ENCODE measurements at places on chromosomes 6 and 20. TPM values are rescaled to one million over a fixed set of nuclear protein-coding genes. Genes with fewer than 3 reads are reported as not detected.

DNA sequence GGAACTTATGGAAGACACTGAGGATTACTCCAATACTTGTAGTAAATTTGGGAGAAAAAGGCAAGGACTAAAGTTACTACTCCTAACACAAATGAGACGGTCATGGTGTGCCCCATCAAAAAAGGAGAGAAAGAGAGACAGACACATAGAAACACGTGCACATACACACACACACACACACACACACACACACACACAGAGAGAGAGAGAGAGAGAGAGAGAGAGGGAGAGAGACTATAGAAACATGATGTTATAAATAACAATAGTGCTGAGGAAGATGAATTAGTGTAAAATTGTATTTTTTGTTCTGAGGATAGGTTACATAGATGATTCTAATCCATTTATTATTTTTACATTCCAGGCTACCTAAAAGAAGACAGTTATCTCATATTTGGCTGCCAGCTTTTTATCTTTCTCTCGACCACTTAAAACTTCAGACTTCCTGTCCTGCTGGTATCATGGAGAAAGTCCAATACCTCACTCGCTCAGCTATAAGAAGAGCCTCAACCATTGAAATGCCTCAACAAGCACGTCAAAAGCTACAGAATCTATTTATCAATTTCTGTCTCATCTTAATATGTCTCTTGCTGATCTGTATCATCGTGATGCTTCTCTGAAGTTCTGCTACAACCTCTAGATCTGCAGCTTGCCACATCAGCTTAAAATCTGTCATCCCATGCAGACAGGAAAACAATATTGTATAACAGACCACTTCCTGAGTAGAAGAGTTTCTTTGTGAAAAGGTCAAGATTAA lies 10.5 kb downstream of the PLN start:
- H3K27me3 ChIP-seq, result no peaks in the 10 kb centered on the region
- H3K4me3 ChIP-seq, result no peak overlapping the region
- no peak overlapping the region for H3K27ac ChIP-seq
- peaks cover 19% of the 10 kb centered on the region for H3K4me1 ChIP-seq
- DNase-seq, result no peak
- H3K36me3 ChIP-seq, result no peaks in the 10 kb centered on the region

GRCh38 chr6:29999416-29999815 lies 57.1 kb downstream of the HLA-A start:
- DNase-seq, result no peak
- no peak overlapping the region for H3K27ac ChIP-seq
- H3K4me3 ChIP-seq, result no peak overlapping the region
- H3K36me3 ChIP-seq, result no peaks in the 10 kb centered on the region
- H3K27me3 ChIP-seq, result no peaks in the 10 kb centered on the region
- no peaks in the 10 kb centered on the region for H3K4me1 ChIP-seq

GRCh38 chr20:35991142-35991771 lies 22.9 kb downstream of the CNBD2 start:
- no peak overlapping the region for H3K27ac ChIP-seq
- no peak overlapping the region for H3K4me3 ChIP-seq
- H3K4me1 ChIP-seq, result no peaks in the 10 kb centered on the region
- H3K36me3 ChIP-seq, result no peaks in the 10 kb centered on the region
- no peak for DNase-seq
- no peaks in the 10 kb centered on the region for H3K27me3 ChIP-seq

DNA sequence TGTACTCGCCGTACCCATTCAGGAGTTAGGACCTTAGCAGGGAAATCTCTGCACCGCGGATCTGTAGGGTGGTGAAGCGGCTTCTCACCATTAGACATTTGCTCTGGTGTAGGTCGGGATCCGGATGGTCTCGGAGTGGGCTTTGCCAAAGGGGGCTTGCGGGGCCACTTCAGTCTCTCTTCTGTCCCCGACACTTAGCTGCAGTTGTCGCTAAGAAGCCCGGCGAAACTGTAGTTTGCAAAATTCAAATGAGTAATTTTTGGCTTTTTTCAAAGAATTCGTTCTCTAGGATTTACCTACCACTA lies 433 bp downstream of the QRSL1 start:
- peak overlapping the region; percentile 86 for H3K4me3 ChIP-seq
- H3K36me3 ChIP-seq, result no peaks in the 10 kb centered on the region

DNA sequence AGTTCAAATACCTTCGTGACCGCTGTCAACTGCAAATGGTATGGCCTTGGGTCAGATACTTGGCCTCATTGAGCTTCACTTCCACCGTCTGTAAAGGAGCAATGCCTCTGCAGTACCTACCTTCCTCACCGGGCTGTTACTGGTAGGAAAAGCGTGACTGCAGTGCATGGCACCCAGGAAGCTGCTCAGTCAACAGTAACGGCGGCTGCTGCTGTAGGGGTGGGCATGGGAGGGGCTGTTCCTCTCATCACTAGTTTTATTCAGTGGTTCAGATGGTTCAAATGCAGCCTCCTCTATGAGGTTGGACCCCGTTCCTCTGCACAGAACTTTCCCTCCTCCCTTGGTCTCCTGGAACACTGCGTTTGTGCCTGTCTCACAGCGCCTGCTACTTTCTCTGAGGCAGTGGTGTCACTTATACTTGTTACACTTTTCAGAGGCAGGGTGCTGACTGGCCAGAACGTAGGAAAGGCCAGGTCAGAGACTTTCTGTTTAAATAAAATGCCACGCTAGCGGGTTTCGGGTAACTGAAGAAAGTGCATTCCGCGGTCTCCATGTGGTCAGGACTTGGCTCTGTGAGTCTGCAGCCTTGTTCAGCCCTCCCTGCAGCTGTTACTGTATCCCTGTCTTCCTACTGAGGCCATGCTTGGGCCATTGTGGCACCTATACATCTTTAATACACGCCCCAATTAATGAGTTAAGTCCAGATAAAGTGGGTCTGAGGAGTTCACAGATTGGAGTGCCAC lies 279.6 kb downstream of the NRN1 start:
- H3K27me3 ChIP-seq, result no peaks in the 10 kb centered on the region
- H3K36me3 ChIP-seq, result no peaks in the 10 kb centered on the region
- H3K4me1 ChIP-seq, result peaks cover 12% of the 10 kb centered on the region

CHD6 gene
- 38.7 TPM for total RNA-seq
